NCI-H1436 (cell line): ENCODE measurements at places on chromosomes 11 and 22.
A peak's percentile ranks its signal among the peaks of the same experiment; 100 is the strongest.

DNA sequence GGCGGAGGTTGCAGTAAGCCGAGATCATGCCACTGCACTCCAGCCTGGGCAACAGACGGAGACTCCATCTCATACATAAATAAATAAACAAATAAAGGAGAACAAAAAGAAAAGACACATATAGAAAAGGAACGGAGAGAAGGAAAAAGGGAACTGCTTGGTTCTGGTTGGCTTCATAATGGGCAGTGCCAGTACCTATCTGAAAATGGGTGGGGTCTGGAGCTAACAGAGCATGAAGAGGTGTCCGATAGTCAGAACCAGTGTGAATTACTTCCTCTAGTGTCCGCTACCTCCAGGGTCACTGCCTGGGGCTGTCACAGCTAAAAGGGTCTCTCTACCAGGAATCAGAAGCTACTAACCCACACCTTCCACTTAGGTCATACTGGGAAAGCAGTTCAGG, 27.2 kb upstream of the TTC28 start:
- no peak for DNase-seq

DNA sequence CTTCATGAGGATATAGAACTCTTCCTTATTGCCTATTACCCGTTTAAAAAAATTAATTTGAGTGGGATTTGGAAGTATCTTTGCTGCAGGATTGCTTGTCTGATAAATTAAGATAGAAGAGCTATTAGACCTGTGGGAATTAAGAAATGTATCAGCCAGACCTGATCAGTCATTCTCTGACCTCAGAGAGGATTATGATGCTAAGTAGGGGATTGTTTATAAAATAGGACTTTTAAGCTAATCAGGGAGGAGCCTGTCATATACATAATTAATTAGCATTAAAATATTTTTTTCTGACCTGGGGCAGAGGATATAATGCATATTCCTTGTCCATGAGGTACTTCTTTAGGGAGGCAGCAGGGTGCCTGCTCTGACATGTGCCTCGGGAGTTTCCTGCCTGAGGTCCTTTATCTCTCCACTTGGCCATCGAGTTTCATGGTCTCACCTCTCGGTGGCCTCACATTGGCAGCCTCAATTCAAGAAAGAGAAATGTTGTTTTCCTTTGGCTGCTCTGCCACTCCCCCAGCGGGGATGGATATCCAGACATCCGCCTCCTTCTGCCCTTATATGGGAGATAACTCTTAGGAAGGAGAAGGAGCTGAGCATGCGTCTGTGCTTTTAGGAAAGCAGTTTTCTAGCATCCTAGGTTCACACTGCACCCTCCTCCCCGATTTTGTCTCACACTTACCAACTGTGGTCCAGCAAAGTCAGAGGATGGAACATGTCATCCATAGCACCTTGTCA, 41.1 kb downstream of the DIXDC1 start:
- DNase-seq: no peak

DNA sequence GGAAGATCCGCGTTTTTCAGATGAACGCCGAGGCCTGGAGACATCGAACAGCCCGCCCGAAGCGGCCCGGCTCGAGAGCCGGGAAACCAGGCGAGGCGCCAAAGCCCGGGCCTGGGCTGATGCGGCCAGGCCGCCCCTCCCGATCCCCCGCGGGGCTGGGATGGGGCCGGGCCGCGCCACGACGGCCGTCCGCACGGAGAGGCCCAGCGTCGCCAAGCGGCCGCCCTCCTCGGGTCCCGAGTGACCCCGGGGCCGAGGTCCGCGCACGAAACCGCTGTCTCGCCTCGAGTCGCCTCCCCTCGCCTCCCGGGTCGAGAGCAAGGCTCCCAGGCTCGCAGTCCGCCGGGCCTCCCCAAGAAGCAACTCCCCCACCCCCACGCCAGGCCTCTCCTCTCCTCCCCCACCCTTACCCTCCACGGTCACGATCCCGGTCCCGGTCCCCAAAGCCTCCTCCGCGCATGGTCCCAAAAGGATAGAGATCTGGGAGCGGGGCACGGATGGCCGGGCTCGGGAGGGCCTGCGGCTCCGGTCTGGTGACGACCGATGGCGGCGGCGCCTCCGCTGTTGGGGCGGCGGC, 482 bp downstream of the DDX17 start:
- peak; percentile 41 for DNase-seq

DNA sequence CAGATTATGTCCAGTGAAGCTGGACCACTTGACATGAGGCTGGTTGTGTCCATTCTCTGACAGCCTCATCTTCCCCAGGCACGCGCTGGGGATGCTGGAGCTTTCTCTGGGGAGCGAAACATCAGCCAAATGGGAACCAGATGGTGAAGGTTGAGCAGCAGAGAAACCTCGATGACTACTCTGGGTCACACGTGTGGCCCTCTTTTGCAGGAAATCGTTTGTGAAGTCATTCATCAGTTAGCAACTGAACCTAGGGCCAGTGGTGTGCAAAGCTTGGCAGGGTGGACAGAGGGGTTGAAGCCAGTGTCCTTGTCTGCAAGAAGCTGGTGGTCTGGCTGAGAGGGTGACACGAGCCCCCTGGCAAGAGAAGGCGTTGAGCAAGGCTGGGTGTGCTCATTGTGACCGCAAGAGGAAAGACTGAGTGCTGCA, 109.8 kb downstream of the ZBTB16 start:
- DNase-seq: no peak

DNA sequence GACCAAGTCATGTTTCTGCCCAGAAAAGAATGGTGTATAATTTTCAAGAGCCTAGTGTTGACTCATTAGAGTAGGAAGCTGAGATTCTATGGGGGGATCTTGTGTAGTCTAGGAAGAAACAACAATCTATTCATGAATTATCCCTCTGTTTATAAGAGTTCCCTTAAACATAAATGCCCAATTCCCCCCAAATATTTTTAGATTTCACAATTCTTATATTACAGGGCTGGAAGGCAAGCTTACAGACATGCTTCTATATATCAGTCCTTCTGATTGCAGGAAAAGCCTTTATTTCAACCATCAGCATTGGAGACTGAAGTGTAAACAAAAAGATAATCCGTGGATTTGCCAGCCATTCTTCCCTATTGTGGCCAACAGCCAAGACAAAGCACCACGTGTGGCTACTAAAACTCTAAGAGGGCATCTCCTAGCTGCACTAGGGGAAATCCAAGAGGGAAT, 71.4 kb downstream of the NAT10 start:
- DNase-seq: no peak

DNA sequence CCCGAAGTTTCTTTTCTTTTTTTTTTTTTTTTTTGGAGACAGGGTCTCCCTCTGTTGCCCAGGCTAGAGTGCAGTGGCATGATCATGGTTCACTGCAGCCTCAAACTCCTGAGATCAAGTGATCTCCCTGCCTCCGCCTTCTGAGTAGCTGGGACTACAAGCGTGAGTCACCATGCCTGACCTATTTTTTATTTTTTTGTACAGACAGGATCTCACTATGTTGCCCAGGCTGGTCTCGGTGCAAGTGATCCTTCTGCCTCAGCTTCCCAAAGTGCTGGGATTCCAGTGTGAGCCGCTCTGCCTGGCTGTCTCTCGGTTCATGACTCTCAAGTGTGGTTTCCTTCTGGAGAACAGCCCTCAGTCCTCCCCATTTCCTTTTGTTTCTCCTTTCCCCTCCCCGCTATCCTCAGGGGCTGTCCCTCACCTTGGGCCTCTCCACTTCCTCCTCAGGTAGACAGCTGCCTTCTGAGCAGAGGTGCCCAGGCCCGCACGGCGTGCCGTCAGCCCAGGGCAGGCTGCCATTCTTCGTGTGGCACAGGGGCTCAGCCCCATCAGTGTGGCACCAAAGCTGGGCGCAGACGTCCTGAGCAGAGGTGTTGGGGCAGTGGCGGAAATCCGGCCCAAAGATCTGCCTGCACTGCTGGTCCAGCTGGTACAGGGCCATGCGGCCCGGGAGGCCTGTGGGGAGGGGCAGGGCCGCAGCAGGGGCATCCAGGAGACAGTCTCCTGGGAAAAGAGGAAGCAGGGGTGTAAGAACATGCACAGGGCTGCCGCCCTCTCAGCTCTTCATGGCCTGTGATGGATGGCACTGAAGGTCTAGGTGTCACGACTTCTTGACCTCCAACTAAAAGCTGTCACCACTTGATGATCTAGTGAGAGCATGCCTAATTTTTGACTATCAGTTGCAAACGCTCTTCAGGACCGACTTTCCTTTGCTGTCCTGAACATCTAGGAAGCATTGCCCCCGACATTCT, 14.0 kb downstream of the ADAMTS8 start:
- no peak for DNase-seq

DNA sequence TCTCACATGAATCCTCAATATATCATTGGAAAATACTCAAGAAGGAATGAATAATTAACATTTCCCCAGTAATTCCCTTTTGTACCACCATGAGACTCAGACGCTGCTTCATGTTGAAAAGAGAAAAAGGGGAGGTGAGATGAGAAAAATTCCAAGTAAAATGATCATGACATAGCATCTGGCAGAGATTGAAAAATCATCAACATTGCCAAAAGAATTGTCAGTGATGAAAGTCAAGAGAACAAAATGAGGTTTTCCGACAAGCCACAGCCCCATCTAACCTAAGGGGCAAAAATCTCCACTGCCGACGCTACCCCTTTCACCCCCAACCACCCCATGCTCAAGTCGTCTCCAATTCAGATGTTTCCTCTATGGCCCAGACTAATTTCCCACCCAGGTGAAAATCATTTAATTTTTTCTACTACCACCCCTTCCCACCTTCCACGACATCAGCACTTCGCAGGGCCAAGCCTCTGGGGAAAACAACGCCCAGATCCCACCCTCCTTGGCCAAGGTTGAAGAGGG, 1.2 kb downstream of the RAB6A start:
- DNase-seq: no peak

- DNase-seq: no peak
These were observed 15.5 kb upstream of the ZFTA start for GRCh38 chr11:63783925-63784592.

- DNase-seq: no peak
These were observed 62.7 kb downstream of the SPECC1L start for GRCh38 chr22:24333301-24333700.

DNA sequence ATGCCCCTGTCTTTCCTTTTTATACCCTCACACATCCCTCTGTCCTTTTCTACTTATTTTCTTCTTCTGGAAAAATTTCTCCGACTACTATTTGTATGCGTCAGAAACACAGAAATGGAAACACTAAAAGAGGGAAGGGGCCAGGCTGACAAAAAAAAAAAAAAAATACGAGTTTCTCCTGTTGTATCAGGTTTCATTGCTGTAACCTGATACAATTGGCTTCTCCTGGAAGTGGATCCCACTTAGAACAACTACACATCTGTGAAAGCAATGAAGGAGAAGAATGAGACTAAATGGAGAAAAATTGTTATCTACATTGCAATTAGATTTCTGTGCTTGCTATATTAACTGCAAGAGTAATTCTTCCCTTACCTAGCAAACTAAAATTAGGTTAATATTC, 393.9 kb downstream of the GUCY1A2 start:
- no peak for DNase-seq

DNA sequence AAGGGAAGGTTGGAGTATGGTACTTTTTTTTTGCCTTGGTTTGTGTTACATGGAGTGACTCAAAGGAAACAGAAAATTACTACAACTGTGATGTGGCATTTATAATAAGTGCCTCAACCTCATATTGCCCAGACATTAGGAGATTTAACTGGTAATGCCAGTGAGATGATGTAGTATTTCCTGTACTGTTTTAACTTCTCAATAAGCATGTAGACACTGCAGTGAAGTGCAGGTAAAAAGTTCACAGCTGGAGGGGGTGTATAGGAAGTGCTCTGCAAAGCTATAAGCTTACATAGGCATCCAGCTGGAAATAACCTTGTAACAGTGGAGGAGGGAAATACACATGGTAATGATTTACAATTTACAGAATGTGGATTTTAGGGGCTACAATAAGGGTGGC, 138.2 kb upstream of the MTMR2 start:
- DNase-seq: no peak

- no peak for DNase-seq
These were observed 13.8 kb downstream of the SEC14L3 start for GRCh38 chr22:30457981-30458380.

- DNase-seq: no peak
These were observed 7.2 kb downstream of the PPFIBP2 start for GRCh38 chr11:7520981-7521487.

GRCh38 chr11:1149545-1149944, 8.2 kb upstream of the MUC5AC start:
- no peak for DNase-seq
